MCF 10A (cell line): ENCODE measurements at places on chromosomes 6 and 20.

DNA sequence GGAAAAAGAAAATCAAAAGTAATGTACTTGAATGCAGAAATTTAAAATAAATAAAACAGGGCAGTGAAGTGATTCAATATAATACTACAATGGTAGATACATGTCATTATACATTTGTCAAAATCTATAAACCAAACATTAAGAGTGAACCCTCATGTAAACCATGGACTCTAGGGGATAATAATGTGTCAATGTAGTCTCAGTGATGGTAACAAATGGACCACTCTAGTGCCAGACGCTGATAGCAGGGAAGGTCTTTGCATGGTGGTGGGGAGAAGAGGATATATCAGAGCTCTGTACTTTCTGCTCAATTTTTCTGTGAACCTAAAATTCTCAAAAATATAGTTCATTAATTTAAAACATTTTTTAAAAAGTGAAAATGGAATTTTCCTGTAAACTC, 19.8 kb upstream of the STXBP5 start:
- DNase-seq = no peak

GRCh38 chr6:28211840-28212509, 13.1 kb upstream of the ZSCAN9 start:
- DNase-seq = no peak

DNA sequence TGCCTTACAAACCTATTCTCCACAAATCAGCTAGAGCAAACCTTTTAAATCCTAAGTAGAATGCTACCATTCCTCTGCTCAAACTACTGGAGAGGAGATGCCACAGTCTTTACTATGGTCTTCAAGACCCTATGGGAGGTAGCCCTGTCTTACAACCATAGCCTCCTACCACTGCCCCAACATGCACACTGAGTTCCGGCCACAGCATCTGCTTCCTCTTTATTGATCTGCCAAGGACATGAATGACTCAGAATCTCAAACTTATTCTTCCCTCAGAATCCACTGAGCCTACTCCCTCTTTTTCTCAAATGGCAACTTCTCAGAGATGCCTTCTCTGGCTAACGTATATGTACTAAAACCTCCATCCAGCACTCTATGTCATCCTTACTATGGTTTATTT, 12.2 kb upstream of the ANKEF1 start:
- no peak for DNase-seq

GRCh38 chr20:34473262-34473883, 42.8 kb upstream of the DYNLRB1 start:
- peak; percentile 59 for DNase-seq

- DNase-seq = peak; percentile 13
These were observed 67.9 kb downstream of the PSMB1 start for GRCh38 chr6:170485159-170485558.
